ENCODE measurements at places on chromosomes 5 and 9. TPM values are rescaled to one million over a fixed set of nuclear protein-coding genes. Genes with fewer than 3 reads are reported as not detected.

Gene SLC6A19
- polyA plus RNA-seq: 0.03 TPM

Gene NAIP
- polyA plus RNA-seq: 1.7 TPM

Gene PCDHGA11
- polyA plus RNA-seq: 2.7 TPM

Gene RFK
- polyA plus RNA-seq: 3.7 TPM

Gene PCDHGA10
- polyA plus RNA-seq: 6.4 TPM

Gene UGT3A2
- 20.6 TPM for polyA plus RNA-seq

Gene PCDHGA1
- polyA plus RNA-seq: 0.57 TPM

Gene FLT4
- polyA plus RNA-seq: 6.5 TPM

Gene CCDC183
- 1.1 TPM for polyA plus RNA-seq

Gene PCDHGA5
- polyA plus RNA-seq: 1.1 TPM

Gene NR2F1-AS1
- polyA plus RNA-seq: 5.6 TPM

Gene GHR
- polyA plus RNA-seq: 0.09 TPM

Gene IFNA13
- polyA plus RNA-seq: not detected

Gene BHMT2
- 0.11 TPM for polyA plus RNA-seq

Gene ZNF454
- 0.69 TPM for polyA plus RNA-seq

Gene C5orf58
- 0.24 TPM for polyA plus RNA-seq

Gene TNC
- 5.5 TPM for polyA plus RNA-seq

Gene QSOX2
- 21.8 TPM for polyA plus RNA-seq

Gene AK6
- polyA plus RNA-seq: 10.2 TPM

Gene PAPPA
- 0.18 TPM for polyA plus RNA-seq

Gene IFNK
- not detected for polyA plus RNA-seq

Gene SH3RF2
- 1.0 TPM for polyA plus RNA-seq

Gene ARAP3
- polyA plus RNA-seq: 19.7 TPM

Gene CLTA
- polyA plus RNA-seq: 137 TPM

Gene KCNMB1
- polyA plus RNA-seq: 0.08 TPM

Gene FAXDC2
- polyA plus RNA-seq: 5.9 TPM

Gene MARCOL
- not detected for polyA plus RNA-seq

Gene EXOC3
- 14.4 TPM for polyA plus RNA-seq

Gene MOB3B
- 12.7 TPM for polyA plus RNA-seq

Gene CAST
- polyA plus RNA-seq: 9.0 TPM

Gene SPATA31E1
- 0.05 TPM for polyA plus RNA-seq

Gene TICAM2
- polyA plus RNA-seq: not detected

Gene ARRDC3
- polyA plus RNA-seq: 2.9 TPM

Gene OSTF1
- polyA plus RNA-seq: 3.0 TPM

Gene SLC31A1
- 13.8 TPM for polyA plus RNA-seq

Gene SAPCD2
- 12.7 TPM for polyA plus RNA-seq

Gene ZNF658
- 0.80 TPM for polyA plus RNA-seq

Gene LTC4S
- 3.8 TPM for polyA plus RNA-seq

Gene MEF2C
- polyA plus RNA-seq: 0.59 TPM

Gene RETREG1
- 0.62 TPM for polyA plus RNA-seq

Gene CLIC3
- polyA plus RNA-seq: 0.33 TPM

Gene NRG2
- polyA plus RNA-seq: 0.49 TPM

Gene C7
- 0.08 TPM for polyA plus RNA-seq

Gene ANKH
- polyA plus RNA-seq: 7.9 TPM

Gene OTULINL
- 2.3 TPM for polyA plus RNA-seq

Gene OR13C9
- not detected for polyA plus RNA-seq
